ENCODE measurements at places on chromosomes 7 and 10.

DNA sequence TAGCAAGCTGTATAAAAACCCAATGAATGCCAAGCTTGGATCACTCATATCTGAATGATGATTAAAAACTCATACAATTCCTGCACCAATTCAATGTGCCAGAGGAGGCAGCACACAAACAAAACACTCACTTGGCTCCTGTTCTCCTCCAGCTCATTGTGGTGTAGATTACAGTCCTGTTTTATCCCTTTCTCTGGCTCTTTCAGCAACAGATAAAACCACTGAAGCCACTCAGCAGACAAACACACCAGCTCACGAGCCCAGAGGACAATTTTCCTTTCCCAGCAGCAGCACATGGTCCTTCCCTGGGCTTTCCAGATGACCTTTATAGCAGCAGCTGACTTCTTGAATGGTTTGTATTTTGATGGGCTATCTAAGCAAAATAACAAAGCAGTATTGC is 107.3 kb upstream of the STARD3NL start:
- no peak for DNase-seq

DNA sequence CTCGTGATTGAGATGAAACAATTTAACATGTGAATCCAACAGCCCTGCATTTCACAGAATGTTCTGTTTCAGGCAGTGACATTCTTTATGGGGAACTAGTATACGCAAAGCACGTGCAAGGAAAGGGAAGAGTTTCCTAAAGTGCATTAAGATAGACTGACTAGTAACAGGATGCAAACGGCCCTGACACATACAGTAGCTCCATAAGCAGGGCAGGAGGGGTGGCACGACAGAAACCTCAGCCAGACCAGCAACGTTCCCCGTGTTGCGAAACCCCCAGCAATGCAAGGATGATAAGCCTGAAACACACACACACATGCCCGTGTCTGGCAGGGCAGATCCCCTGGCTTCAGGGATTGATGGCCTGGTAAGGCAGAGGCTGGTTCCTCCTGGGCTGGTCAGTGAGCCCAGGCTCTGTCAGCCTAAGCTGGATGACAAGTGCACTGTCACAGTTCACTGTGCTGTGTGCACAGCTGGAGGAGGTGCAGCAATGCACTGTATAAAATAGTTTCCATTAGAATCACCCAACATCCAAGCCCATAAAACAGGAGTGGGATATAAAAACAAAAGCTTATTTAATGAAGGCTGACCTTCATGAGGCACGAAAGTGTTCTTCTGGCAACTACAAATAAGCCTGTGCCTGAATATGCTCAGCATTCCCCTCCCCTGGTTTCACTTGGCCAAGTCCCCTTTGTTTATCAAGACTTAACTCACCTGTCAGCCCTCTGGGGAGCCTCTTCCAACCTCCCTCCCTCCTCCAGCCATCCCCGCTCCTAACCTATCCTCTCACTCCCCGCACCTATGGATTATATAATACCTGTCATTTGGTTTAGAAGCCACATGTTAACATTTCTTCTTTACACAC is 88.8 kb downstream of the GSAP start:
- no peak for DNase-seq

DNA sequence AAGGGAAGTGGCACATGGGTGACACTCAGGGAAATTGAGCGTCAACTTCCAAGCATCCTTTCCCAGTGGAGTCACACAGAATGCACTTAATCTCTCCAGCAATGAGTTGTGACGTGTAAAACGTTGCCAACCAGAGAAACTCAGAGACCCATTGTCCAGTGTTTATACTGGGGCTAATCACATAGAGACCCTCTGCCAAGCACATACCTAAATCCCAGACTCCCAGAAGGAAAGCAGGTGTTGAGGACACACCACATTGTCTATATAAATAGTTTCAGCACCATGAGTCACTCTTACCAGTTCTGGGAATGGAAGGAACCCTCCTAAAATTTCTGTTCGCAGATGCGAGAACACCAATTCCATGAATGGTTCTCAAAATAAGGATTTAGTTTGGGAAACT is 76.4 kb upstream of the BET1 start:
- no peak for DNase-seq

DNA sequence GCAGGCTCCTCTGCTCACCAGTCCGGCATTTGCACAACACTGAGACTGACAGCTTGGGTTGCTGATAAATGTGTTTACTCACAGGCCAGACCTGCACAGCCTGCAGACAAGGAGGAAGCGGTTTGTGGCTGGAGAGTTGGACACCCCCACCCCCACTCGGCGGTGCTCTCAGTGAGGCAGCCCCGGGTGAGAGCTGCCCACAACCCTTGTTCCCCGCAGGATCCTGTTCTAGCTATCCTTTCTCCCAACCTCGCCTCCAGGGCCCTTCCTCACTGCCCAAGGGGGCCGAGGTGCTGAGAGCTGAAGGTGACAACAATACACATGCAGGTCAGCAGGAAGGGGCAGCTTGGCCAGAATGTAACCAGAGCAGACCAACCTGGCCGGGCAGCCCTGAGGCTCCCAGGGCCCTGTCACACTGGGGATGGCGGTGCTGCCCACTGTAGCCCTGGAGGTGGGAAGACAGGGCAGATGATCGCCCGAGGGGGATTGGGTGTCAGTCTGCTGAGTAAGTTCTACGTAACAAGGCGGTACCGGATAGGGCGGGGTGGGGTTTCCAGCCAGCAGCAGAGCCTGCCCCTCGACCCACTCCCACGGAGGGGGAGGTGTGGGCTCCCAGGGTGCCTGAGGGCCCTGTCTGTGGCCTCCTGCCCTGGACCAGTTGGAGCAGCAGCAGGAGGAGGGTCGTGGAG is 2.1 kb upstream of the ADAM8 start:
- no peak for DNase-seq

- DNase-seq = no peak
Observed at GRCh38 chr10:84173501-84173929, at the start of gene GPR15LG. Gene GPR15LG, plus strand, starts transcription at chr10:84173801. Its CDS starts 51 bp downstream, at chr10:84173852.

DNA sequence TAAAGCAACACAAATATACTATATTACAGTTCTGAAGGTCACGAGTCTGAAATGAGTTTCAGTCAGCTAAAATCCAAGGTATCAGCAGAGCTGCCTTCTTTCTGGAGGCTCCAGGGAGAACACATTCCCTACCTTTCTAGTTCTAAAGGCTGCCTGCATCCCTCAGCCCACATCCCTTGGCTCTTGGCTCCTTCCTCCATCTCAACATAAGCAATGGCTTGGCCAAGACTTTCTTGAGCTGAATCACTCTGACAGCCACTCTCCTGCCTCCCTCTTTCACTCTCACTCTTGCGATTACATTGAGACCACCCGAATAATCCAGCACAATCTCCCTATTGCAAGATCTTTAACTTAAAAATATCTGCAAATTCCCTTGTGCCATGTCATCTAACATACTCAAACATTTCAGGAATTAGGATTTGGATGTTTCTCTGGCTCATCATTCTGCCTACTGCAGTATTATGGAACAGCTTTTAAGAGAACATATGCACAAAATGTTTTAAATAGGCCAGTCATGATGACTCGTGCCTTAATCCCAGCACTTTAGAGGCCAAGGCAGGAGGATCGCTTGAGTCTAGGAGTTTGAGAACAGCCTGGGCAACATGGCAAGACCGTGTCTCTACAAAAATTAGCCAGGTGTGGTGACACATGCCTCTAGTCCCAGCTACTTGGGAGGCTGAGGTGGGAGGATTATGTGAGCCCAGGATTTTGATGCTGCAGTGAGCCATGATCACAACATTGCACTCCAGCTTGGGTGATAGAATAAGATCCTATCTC is 144.2 kb upstream of the VSTM2A start:
- no peak for DNase-seq

DNA sequence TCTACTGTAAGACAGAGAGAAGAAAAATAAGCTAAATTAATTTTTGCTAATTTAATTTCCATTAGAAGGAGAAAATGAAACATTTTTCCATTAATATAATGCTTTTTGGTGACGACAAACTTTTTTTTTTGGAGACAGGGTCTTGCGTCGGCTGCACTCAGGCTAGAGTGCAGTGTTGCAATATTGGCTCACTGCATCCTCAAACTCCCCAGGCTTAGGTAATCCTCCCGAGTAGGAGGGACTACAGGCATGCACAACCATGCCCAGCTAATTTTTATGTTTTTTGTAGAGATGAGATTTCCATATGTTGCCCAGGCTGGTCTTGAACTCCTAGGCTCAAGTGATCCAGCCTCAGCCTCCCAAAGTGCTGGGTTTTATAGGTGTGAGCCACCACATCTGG is 229.8 kb upstream of the LRRN3 start:
- no peak for DNase-seq

- DNase-seq = no peak
Observed at GRCh38 chr7:137975221-137975620, 26.7 kb downstream of the CREB3L2 start.

DNA sequence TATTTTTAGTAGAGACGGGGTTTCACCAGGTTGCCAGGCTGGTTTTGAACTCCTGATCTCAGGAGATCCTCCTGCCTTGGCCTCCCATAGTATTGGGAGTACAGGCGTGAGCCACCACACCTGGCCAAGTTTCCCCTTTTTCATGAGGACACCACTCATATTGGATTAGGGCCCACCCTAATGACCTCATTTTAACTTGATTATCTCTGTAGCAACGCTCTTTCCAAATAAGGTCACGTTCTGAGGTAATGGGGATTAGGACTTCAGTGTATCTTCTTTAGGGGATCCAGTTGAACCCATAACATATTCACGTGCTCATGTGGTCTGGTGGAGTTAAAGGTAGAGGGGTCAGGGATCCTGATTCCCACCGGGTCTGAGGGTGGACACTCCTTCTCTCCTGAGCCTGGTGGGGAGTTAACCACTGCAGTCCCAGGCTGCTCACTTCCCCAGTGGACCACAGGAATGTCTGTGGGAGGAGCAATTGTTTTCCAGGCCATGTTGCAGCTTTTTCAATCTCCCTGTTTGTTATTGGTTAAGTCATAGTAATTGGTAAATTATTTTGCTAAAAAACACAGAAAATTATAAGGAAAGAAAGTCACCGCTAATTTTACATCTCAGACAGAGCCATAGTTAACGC is 130.5 kb downstream of the GRK5 start:
- no peak for DNase-seq

DNA sequence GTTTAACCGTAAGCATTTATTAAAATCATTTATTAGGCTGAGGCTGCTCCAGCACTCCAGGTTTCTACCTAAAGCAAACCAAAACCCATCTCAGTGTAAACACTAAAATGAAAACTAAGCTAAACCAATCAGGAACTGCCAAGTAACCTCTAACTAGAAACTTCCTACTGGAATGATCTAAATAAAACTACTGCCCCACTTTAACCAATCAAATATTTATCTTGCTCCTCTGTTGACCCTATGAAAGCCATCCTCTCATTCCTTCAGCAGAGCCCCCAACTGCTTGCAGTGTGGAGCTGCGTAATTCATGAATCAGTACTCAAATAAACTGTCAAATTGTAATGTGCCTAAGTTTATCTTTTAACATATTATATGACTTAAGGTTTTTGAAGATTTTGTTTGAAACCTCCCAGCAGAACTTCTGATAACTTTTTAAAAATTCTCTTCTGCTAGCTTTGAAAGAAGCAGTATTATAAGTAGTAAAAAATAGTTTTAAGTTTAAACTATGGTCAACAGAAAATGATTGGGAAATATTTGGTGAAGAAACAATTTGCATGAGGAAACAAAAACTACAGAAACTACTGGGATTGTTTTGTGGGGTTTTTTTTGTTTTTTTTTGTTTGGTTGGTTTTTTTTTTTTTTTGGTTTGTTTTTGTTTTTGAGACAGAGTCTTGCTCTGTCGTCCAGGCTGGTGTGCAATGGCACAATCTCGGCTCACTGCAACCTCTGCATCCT is 47.4 kb downstream of the GPR37 start:
- no peak for DNase-seq

- no peak for DNase-seq
Observed at GRCh38 chr7:123999703-124000102, 33.2 kb downstream of the TMEM229A start.

- DNase-seq = no peak
Observed at GRCh38 chr10:69502589-69502988, 51.3 kb downstream of the TSPAN15 start.

DNA sequence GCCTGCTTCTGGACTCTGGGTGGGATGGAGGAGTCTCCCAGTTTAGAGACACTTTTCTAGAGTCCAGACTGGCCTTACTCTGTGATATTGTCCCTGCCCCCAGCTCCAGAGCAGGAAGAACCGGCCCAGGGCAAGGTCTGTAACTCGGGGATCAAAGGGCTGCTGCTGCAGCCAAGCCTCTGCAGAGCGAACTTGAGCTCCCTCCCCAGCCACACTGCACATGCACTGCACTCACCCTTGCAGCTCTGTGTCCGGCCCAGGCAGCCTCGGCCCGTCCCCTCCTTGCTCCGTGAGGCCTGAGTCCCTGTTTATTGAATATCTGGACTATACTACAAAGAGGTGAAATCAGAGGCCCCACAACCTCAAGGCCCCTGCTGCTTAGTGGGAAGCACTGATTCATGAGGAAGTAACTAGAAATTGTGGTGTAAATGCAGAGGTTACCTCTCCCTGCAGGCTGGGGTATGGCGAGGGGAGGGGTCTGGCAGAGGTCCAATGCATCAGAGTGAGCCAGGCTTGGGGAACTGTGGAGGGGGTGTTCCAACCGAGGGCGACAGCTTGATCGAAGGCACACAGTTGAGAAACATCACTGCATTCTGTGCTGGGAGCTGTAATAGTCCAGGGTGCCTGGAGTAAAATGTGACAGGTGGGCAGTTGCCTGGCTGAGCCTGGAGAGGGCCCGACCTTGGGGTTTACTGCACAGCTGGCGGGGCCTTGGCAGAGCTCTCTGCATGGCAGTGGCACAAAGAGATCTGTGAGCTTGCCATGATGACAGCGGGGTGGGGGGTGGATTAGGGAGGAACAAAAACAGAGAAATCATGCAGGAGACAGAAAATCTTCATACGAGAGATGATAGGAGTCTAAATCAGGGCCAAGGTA is 49.1 kb downstream of the AOC1 start:
- no peak for DNase-seq

DNA sequence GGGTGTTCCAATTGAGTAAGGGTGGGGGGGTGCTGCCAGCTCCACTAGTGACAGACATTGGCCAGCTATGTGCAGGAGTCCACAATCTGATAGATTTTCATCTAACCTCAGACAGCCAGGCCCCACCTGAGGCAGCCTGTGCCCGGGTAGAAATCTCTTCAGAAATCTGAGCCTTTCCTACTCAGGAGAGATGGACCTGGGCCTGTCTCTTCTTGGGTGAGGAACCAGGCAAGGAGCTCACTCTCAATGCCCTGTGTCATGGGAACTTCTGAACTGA is 86.9 kb downstream of the UBE2H start:
- DNase-seq = no peak

DNA sequence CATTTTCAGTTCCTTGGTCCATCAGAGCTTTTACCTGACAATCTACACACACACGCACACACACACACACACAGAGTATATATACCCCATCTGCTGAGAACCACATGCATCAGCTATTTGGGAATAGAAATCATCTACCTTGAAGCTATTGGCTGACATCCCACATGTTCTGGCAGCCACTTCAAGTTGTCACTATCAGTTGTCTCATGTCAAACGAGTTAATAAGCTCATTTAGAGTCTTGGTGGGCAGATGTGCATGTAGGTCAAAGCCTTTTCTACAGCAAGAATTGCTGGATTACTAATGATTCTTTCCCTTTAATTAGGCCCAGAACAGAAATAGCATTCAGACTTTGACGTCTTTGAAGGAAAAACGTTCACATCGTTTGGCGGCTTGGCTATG is 36.8 kb downstream of the COL28A1 start:
- no peak for DNase-seq

- DNase-seq = peak; percentile 71
Observed at GRCh38 chr10:79380125-79380945, 33.1 kb downstream of the PPIF start.

- peak; percentile 57 for DNase-seq
Observed at GRCh38 chr10:49176310-49177268, 11.6 kb downstream of the TMEM273 start.

- no peak for DNase-seq
Observed at GRCh38 chr10:122363722-122364463, 10.6 kb upstream of the PLEKHA1 start.
